ENCODE measurements at places on chromosomes 12 and 14.

DNA sequence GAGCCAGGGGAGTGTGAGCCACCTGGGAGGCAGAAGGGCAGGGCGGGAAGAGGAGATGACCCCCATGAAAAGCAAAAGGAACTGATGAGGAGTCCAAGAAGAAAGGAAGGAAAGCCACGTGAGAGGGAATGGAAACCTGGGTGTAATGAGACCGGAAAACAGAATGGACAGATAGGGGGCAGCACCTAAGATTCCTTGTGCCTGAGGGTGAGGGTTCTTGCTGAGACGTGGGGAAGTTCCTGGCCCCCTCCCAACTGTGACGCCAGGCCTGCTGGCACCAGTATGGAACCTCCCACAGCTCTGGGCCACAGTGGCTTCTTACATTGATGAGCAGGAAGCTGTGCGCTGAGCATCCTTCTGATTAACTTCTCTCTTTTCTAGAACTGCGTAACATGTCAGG, 30.8 kb downstream of the TTC7B start:
- no peak for DNase-seq

DNA sequence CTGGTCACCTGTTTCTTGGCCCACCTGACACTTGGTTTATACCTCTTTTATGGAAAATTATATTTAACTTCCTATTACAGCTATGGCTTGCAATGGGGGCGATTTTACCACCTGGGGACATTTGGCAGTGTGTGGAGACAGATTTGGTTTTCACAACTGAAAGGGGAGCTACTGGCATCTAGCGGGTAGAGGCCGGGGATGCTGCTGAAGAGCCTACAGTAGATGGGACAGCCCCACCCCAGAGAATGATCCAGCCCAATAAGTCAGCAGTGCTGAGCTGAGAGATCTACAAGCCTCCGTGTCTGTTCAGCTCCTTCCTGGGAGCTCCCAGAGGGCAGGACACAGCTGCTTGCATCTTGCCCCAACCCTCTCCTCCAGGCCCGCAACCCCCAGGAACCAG, 302.8 kb downstream of the CACNA1C start:
- DNase-seq: peak; percentile 36

DNA sequence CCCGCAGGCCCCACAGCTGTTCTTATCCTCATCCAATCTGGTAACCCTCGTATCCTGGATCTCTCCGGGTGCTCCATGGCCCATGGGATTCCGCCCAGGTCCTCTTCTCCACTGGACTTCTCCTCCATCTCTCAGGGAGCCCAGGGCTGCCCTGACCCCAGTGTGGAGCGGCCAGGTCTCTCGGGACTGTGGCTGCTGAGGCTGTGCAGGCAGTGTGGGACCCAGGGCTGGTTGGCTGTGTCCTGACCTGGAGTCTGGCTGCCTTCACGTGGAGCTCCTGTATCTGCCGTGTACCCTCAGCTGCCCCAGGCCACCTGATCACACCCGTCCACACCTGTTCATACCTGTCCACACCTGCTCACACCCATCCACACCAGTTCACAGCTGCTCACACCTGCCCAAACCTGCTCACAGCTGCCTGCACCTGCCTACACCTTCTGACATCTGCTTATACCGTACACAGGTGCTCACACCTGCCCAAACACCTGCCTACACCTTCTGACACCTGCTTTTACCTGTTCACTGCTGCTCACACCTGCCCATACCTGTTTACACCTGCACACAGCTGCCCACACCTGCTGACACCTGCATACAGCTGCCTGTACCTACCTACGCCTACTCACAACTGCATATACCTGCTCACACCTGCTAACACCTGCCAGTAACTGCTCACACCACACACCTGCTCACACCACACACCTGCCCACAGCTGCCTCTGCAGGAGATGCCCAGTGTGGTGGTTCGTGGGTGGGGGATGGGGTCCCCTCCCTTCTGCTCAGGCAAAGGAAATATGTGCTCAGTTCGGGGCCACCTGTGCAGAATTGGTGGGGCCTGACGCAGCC, 92.2 kb downstream of the GALNT9 start:
- DNase-seq: no peak

DNA sequence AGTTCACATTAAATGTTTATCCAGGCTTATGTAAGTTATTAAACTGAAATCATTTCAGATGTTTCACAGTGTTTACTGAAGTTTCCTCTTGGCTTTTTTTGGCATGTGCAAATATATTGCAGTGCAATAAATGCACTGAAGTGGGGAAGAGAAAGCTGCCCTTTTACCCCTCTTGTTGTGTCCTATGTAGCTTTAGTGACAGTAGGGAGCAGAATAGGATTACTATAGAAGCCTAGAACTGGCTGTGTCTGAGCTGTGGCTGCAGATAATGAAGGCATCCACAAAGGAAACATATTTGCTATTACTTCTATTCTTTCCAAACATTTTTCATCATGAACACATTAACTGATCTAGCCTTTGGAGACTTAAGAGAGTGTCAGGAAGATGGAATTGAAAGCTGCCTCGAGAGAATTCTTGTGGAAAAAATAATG, 24.1 kb upstream of the CNTN1 start:
- DNase-seq: no peak

GRCh38 chr12:92185052-92185451, 39.4 kb upstream of the BTG1 start:
- DNase-seq: no peak

DNA sequence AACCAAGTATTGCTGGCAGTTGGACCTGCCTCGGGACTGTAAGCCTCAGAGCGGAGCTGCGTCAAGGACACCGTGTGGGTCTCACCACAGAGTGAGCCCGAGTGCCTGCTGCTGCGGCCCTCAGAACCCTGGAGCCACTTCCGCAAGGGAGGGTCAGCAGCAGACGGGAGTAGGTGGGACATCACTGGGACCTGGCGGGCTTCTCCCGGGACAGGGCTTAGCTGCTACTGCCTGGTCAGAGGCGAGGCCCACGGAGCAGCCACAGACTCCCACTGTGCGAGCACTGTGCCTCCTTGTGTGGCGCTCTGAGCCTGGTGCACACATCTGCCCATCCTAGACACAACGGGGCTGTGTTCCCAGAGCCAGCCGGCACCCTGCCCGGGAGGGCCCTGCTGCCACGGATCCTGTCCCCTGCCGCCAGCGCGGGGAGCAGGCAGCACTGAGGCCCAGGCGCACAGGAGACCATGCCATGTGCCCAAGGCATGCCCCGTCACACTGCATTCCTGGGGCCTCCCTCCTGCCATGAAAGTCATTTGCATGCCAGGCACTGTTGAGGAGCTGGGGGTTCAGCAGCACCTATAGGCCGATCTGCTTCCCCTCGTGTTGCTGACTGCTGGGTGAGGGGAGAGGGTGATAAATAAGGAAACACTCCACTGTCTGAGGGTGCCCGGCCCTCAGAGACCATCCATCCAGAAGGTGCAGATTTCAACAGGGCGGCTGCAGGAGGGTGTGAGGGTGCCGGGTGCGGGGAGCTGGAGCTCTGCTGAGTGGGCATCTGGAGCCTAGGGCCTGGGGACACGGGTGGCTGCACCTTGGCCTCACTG, 10.0 kb downstream of the HIP1R start:
- no peak for DNase-seq

DNA sequence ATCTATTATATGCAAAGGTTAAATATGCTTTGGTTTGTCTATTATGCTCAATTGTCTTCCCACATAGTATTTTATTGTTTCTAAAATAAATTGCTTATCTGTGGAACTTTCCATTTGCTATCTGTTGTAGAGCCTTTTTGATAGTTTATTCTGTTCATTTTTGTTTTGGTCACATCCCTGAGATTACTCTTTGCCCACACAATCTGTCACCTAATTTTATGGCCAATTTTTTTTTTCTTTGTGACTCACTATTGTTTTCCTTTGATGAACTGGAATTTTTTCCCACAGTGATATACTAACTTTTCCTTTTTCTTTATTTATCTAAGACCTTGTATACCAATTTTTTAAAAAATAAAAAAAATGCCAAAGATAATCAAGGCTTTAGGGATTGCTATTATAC, 61.1 kb downstream of the RASSF9 start:
- no peak for DNase-seq

GRCh38 chr14:76277586-76278130, 98.3 kb upstream of the ESRRB start:
- no peak for DNase-seq

DNA sequence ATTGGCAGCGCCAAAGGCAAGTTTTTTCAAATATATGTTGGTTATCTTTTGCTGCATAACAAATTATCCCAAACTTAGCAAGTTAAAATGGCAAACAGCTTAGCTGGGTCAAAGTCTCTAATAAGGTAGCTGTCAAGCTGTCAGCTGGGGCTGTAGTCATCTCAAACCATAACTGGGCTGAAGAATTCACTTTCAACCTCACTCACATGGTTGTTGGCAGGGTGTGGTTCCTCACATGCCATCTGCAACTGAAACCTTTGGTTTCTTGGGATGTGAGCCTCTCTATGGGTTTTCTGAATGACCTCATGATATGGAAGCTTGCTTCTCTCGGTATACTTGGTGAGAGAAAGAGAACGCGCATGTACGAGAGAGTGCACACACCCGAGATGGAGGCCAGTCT, 125.4 kb downstream of the LRIG3 start:
- no peak for DNase-seq
